ENCODE measurements at places on chromosomes 5 and 9. TPM values are rescaled to one million over a fixed set of nuclear protein-coding genes. Genes with fewer than 3 reads are reported as not detected.

The MCCC2 gene
- total RNA-seq: 63.8 TPM

The PCDHGB4 gene
- 1.2 TPM for total RNA-seq

The NIPAL4 gene
- total RNA-seq: 0.70 TPM

The MLANA gene
- not detected for total RNA-seq

GRCh38 chr5:1285883-1286291 lies 9.0 kb downstream of the TERT start:
- DNase-seq: no peak

- DNase-seq: no peak
Observed at GRCh38 chr9:38228331-38229103, 159.5 kb upstream of the SHB start.

DNA sequence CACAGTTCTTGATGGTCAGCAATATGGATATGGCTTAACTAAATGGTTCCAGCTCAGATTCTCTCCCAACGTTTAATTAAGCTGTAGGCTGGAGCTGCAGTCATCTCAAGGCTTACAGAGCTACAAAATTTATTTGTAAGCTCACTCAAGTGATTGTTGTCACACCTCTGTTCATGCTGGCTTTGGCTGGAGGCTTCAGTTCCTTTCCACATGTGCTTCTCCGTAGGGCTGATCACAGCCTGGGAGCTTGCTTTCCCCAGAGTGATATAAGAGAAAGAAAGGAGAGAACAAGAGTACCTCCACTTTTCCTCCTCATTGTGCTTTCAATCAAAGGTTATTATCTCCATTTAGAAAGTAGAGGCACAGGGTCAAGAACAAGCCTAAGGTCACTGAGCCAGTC lies 182.7 kb upstream of the KCNN2 start:
- no peak for DNase-seq

- no peak for DNase-seq
Observed at GRCh38 chr5:153122403-153122802, 368.1 kb upstream of the GRIA1 start.

DNA sequence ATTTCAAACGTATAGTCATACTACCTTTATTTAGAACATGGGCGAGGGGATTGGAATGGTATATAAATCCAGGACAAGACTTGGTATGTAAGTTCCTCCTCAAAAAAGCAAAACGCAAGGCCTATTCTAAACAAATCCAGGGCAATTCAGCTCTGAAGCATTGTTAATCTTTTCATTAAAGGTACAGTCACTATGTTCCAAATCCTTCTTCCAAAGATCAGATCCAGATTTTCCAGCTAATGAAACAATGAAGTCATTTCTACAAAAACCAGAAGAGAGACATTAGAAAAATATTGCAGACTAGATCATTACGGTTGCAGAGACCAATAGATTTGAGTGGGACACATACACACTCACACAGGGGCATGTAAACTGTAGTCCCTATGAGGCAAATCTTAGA lies 116.1 kb upstream of the BNC2 start:
- no peak for DNase-seq

GRCh38 chr9:120708526-120709224 lies 5.6 kb downstream of the MEGF9 start:
- no peak for DNase-seq

DNA sequence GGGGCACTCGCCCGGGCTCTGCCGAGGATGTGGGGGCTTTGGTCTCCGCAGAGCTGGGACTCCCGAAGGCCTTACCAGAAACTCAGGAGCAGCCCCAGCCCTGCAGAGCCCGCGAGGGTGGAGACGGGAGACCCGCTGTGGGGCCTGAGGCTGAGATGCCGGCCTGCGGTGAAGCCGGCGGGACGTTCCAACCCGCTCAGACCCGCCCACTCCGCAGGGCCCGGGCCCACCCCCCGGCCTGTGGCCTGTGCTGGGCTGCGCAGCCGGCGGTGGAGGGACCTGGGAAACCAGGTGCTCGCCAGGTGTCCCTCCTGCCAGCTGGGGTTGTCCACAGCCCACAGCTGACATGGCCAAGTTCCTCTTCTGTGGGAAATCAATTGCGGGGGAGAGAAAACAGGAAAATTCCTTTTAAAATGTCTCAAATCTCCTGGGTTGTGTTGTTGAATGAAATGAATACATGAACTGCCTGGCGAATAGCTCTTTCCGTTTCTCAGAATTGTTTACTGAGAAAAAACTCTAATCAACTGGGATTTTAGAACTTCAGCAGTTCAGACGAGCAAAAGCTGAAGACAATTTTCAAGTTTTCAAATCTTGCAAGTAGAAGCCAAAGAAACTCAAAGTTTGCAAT lies 49.0 kb upstream of the IRX4 start:
- DNase-seq: peak; percentile 35

DNA sequence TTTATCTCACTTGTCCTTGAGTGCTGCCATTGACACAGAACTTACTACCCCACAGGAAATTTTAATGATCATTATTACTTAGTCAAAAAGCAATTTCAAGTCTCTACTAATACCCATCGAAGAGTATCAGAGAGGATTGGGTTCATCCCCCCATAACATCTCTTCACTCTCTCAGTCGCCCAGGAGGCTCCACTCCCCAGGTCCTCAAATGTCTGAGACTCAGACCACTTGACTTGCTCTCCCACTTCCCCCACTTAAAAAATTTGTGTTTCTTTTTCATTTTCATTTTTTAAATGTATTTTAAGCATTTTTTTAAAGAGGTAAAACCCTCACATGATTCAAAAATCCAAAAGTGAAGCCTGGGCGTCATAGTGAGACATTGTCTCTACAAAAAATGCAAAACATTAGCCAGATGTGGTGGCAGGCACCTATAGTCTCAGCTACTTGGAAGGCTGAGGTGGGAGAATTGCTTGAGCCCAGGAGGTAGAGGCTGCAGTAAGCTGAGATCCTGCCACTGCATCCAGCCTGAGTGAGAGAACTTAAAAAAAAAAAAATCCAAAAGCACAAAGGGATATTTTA lies 56.8 kb upstream of the TRAF1 start:
- DNase-seq: no peak

- no peak for DNase-seq
Observed at GRCh38 chr9:134936346-134937163, 18.8 kb upstream of the FCN1 start.

GRCh38 chr5:25539536-25539935 lies 894.8 kb upstream of the CDH10 start:
- DNase-seq: no peak

DNA sequence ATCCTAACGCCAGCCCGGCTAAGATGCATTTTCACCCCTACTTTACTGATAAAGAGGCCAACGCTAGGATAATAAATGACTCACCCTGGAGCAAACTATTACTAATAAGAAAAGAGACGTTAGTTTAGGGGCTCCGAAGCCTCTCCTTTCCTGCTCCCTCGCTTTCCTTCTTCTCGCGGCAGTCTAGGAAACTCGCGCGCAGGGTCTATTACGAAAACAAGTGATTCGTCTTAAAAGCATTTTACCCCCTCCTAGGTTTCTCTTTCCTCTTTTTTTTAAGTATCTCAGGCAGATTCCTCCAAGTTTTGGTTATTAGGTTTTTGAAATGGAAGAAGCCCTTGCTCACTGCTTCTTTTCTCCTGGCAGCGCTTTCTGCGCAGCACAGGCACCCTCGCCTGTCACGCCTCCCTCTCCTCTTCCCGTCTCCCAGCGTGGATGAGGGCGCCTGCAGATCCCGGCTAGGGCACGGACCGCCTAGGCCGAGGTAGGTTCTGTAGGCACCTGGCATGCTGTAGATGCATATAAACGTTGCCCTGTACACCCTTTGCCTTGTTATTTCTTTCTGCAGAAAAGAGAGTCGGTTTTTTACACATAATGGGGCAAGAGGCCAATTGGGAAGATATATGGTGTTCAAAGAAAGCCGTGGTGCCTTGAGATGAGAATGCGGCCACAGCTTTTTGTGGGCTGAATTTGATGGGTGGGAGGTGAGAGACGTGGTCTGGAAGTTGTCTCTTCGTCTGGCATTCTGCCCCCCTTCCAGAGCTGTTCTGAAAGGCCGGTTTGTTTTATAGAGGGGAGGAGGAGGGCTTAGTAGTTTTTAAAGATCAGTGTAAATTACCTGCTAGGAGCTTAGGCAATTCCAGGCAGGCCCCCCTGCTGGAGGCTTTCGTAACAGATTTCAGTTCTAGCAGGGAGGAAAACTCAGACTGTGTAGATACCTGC lies 983 bp downstream of the GCNT1 start:
- peak; percentile 69 for DNase-seq
